ENCODE measurements at places on chromosomes 6 and 20.
A peak's percentile ranks its signal among the peaks of the same experiment; 100 is the strongest.

GRCh38 chr6:169427856-169428255 is 174.2 kb upstream of the THBS2 start:
- peak; percentile 83 for DNase-seq

DNA sequence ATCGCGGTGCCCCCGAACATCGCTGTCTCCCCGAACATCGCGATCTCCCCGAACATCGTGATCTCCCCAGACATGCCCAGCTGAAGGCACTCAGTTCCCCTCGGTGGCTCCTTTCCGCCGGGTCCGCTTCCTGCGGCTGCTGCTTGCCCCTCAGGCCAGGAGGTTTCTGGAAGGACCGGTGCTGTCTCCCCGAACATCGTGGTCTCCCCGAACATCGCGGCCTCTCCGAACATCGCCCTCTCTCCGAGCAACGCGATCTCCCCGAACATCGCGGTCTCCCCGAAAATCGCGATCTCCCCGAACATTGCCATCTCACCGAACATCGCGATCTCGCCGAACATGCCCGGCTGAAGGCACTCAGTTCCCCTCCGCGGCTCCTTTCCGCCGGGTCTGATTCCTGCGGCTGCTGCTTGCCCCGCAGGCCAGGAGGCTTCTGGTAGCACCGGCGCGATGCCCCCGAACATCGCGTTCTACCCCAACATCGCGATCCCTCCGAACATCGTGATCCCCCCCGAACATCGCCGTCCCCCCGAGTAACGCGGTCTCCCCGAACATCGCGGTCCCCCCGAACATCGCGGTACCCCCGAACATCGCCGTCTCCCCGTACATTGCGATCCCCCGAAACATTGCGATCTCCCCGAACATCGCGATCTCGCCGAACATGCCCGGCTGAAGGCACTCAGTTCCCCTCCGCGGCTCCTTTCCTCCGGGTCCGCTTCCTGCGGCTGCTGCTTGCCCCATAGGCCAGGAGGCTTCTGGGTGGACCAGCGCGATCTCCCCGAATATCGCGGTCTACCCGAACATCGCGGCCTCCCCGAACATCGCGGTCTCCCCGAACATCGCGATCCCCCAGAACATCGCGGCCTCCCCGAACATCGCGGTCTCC is 808 bp downstream of the ULBP1 start:
- peak; percentile 16 for DNase-seq

- peak; percentile 97 for DNase-seq
Observed at GRCh38 chr6:90025523-90026061, 131.3 kb downstream of the GJA10 start.

DNA sequence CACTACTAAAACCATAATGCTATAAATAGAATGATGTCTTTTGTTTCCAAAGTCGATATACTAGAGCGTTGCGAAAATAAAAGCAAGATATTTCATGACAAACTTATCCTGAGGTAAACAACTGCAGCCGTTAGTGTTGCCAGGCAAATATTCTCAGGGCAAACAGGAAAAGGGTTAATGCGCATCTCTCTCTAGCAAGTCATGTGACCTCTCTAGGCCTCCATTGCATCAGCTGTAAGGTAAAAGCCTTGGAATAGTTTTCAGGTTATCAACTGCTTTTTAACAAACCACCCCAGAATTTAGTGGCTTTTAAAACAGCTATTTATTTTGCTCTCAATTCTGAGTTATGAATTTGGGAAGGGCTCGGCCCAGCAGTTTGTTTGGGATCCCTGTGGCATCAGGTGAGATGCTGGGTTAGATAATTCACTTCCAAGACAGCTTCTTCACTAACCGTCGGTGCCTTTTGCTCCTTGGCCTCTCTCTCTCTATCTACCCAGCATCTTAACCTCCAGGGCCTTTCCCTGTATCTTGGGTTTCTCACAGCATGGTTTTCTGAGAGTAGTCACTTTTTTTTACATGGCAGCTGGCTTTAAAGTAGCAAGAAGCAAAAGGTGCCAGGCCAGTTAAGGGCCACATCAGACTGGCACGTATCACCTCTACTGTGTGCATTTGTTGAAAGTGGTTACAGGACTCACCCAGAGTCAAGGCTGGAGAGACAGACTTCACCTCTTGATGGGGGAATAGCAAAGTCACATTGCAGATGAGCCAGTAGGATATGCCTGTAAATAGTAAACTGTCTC is 39.2 kb upstream of the LTV1 start:
- DNase-seq: no peak

- DNase-seq: peak; percentile 73
Observed at GRCh38 chr6:142279350-142280180, 22.2 kb upstream of the ADGRG6 start.
